ENCODE measurements at places on chromosomes 12 and 14.

DNA sequence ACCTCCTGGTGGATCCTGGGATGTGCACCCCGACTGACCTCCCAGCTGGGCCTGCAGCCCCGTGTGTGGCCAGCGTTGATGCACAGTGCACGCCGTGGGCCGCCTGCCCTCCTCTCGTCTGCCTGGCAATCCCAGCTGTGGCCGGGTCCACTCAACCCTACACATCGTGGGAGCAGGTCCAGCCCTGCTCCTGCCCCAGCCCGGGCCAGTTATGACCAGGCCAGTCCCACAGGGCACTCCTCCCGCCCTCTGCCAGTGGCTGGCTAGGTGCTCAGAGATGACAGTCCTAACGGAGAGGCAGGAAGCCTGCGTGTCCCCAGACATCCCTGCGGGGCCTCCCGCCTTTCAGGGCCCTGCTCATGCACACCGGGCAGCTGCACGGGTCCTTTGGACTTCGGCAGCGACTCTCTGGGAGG, 10.8 kb downstream of the GALNT9 start:
- DNase-seq: no peak

DNA sequence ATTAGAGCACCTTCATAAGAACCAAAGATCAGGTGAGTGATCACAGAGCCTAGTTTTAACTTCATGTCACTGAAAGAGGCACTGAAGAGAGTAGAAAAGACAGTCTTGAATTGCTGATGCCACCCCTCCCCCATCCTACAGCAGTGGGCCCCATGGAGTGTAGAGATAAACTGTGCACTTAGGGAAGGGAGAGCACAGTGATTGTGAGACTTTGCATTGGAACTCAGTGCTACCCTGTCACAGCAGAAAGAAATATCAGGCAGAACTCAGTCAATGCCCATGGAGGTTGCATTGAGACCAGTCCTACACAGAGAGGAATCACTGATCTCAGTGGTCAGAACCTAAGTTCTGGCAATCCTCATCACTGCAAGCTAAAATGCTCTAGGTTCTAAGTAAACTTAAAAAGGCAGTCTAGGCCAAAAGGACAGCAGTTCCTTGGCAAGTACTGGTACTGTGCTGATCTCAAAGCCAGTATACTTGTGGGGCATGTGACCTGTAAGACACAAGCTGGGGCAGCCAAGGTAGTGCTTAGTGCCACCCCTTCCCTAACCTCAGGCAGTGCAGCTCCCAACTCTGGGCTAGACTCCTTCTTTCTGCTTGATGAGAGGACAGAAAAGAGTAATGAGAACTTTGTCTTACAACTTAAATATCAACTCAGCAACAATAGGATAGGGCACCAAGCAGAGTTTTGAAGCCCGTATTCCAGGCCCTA, 94.1 kb downstream of the FSCB start:
- DNase-seq: no peak

- DNase-seq: no peak
Measured at GRCh38 chr14:104112609-104113571, 25.5 kb upstream of the KIF26A start.

- peak; percentile 33 for DNase-seq
Measured at GRCh38 chr14:91361233-91361811, 56.3 kb downstream of the CCDC88C start.

DNA sequence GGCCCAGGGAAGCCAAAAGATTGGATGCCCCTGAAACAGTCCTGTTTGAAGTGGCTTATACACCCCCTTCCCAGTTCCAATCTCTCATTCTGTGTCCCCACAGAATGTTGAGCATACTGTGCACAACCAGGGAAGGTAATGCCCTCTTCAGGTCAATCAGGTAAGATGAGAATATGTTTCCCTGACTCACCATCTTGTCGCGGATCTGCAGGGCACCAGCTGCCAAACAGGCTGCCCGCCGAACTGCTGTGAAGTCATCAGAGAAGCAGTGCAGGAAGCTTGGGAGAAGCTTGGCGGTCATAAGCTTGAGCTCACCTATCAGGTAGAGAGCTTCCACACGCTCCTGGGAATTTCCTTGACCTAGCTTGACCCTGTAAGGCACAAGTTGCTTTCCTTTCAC, 9.6 kb downstream of the RIOX1 start:
- DNase-seq: no peak

GRCh38 chr12:3335078-3335487, 155.9 kb upstream of the PRMT8 start:
- no peak for DNase-seq

DNA sequence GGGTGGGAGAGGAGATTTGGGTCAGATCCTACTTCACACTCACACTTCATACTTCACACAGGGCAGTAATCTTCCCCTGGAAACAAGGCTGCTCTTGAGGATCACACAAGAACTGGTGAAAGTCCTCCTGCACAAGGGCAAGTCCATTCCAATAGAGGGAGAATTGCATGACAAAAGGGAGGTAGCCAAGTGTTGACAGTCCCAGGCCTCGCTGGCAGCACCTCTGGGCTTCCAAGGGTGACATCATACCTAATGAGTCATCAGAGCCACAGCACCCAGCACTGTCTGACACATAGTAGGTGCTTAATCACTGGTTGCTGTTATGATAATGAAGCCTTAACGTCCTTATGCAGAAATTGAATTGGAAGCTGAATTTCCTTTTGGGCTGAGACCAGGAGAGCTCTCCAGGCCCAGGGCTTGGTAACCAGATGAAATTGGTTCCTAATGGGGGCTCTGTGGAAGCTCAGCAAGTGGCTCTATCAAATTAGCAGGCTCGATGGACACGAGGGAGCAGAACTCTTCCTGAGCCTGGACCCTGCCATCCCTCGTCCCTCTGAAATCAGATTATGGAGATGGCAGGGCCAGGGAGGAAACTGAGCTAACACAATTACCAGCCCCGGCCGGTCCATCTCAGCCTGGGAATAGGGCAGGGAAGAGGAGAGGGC, 58.8 kb upstream of the ACTN1 start:
- DNase-seq: peak; percentile 38

DNA sequence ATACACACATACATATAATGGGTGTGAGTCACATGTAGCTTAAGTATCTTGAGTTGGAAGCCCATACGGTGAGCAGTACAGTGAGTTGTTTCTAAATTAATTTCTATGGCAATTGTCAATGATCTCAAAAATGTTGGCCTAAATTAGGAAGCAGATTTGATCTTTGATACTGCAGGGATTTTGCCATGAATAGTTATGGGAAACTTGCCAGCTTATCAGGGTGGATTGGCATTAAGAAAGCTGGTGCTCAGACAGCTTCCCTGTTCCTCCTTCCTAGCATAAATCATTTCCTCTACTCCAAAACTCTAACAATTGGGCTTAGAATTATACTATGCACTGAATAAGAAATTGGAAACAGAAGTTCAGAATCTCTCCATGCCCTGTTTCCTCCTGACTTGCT, 150.9 kb upstream of the FRMD6 start:
- no peak for DNase-seq

GRCh38 chr12:123816896-123817537, 54.9 kb downstream of the DNAH10 start:
- no peak for DNase-seq

DNA sequence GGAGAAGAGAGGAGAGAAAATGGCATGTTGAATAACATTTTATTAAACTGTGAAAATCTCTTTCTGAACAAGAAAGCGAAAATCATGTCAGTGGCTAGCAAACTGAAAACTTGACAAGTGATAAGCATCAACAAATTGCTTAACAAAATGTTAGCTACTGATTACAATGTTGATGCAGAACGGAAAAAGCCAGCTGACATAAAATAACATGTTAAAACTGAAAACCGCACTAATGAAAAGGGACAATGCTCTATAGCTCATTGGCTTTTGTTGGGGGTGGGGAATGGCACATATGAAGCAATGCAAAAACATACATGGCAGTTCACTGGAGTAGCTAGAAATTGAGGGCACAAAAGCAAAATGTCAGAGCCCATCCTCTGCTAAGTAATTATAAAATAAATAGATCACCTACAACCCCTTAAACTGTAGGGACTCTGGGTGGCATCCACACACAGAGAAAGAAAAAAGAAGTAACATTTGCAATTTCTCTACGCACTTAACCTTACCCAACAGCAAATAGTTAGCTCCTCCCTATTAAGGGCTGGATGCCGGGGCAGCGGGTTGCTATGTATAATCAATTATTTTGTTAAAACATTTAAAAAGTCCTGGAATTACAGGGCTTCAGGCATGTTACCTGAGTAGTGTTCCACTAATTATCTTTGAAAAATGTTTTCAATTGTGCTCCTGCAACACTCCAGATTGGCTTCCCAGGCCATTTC, 129.2 kb upstream of the USP15 start:
- no peak for DNase-seq

DNA sequence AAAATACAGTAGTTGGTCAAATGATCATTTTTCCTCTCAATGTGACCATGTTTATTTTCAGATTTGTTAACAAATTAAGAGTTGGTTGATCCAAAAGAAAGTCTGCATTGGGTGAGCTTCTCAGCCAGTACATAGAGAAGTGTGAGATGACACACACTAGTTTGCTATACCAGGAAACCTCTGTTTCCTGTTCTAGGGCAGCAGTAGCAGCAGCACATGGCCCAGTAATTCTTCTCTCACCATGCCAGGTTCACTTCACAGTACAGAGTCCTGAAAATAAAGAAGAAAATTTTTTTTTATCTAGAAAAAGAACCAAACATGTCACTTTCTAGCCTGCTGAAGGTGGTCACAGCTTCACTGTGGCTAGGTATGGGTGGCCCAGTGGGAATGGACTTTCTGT, 250.2 kb upstream of the OR4E1 start:
- DNase-seq: no peak

DNA sequence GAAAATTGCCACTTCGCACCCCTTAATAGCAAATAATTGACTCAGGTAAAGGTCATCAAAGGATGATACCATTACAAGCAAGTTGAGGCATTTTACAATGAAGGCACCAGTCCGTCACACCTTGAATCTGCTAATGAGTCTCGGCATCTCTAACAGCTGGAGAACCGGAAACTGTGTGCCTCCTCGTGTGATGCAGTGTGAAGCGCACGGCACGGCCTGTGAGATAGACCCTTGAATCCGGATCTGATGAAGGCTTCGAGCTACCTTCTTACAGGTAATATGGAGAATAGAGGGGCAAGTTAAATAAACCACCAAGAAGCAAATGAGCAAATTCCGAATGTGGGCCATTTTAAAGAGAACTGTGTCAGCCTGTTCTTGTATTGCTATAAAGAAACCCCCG, 19.8 kb upstream of the TUBA1A start:
- DNase-seq: no peak

DNA sequence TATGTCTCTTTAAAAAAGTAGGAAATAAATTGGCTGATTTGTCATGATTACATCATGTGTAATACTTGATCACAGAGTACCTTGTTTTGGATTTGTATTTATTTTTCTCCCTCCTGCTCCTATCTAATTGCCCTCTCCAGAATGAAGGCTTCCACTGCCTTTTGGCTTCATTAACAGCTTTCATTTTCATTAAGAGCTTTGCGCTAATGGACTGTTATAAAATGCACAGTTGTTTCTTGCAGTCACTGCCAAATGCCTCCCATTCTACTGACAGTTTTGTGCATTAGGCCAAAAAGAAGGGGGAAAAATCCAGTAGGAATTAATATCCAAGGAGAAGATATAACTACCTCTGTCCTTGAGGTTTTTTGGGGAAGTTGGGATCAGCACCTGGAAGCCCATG, 159.2 kb downstream of the NRXN3 start:
- no peak for DNase-seq

DNA sequence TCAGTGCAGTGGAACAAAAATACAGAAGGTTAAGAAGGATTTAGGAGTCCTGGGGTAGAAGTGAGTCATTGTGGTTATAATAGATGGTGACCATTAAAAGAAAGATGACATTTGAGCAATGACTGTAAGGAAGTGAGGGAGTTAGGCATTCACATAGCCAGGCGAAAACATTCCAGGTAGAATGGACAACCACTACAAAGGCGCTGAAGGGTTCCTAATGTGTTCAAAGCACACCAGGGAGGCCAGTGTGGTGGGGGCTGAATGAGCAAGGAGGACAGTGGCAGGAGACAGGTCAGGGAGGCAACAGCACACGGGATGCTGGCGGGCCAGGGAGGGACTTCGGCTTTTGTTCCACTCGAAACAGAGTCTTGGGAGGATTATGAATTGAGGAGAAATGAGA, 129.9 kb downstream of the NPAS3 start:
- no peak for DNase-seq

DNA sequence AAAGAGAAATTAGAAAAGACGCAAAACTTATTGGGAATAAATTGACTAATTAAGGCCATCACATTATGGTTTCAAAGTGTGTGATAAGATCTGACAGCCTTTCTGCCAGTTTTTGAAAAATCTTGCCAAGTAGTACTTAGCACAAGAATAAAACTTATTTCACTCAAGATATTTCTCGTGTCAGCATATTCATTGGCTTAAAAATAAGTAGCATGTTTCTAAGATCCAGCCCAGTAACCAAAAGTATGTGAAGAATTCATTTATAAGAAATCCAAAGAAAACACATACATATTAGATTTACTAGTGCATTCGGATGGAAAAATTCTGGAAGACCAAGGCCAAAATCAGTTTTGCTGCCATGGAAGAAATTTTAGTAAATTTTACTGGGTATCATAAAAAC, 1135.0 kb downstream of the GALC start:
- peak; percentile 63 for DNase-seq

DNA sequence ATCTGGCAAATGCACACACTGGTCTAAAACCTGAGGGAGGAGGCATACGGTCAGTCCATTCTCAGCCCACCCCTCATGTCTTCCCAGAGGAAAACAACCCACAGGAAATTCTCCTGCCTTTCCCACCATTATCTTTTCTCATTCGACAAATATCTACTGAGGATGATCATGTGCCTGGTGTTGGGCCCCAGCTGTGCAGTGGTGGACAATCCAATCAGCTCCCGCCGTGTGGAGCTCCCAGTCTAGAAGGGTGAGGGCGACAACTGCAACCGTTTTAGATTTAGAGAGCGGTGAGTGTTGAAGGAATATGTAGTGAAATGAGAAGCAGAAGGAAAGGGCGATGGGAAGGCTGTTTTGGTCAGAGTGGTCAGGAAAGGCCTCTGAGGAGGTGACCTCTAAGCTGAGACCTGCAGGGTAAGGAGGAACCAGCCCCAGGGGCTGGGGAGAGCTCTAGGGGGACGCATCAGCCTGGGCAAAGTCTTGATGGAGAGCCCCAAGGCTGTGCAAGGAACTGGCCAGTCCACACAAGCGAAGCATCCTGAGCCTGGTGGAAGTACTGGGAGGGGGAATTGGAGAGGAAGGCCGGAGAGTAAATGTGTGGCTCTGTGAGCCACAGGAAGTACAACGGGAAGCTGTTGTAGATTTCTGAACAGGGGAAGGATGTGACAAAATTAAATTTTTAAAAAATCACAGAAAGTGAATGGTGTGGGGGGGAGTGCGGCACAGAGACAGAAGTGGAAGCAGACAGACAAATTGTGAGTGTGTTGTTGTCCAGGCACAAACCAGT, 192.8 kb downstream of the NTF3 start:
- no peak for DNase-seq

Measured in AG10803 (cell line).